ENCODE measurements at places on chromosomes 6 and 20. TPM values are rescaled to one million over a fixed set of nuclear protein-coding genes. Genes with fewer than 3 reads are reported as not detected.

DNA sequence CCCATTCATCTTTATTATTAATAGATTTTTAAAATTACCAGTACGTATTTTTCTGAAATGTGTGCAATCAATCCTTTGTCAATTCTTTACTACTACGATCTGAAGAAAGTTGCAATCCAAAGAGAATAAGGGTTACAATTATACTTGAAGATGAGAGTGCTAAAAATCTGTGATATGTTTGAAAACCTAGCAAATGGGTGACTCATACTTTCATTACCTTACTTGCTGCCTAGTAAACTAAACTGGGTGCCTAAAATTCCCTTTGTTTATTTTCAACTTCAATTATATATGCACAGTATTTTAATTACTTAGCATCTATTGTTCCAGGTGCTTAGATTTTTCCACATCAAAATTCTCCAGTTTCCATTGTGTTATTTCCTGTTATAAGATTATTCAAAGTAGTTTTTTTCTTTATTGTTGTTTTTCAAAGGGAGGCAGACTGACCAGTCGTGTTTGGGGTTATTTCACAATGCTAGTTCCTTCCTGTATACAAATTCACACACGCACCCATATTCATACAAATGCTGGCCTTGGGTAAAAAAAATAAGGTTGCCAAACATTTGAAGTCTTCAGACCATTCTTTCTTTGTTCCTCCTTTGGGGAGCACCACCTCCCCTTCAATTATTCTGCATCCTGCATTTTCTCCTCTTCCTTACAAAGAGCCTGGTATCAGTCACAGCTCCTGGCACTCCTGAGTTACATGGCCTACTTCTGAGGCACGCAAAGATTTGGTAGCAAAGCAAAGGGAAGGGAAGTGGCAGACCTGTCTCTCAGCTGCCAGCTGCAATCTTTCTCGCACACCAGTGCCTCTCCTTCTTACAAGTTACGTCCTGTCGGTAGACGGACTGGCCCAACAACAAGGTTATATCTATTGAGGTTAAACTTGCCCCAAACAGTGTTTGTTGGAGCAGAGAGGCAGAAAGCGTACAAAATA lies 16.2 kb upstream of the FAM135A start:
- DNase-seq = no peak

DNA sequence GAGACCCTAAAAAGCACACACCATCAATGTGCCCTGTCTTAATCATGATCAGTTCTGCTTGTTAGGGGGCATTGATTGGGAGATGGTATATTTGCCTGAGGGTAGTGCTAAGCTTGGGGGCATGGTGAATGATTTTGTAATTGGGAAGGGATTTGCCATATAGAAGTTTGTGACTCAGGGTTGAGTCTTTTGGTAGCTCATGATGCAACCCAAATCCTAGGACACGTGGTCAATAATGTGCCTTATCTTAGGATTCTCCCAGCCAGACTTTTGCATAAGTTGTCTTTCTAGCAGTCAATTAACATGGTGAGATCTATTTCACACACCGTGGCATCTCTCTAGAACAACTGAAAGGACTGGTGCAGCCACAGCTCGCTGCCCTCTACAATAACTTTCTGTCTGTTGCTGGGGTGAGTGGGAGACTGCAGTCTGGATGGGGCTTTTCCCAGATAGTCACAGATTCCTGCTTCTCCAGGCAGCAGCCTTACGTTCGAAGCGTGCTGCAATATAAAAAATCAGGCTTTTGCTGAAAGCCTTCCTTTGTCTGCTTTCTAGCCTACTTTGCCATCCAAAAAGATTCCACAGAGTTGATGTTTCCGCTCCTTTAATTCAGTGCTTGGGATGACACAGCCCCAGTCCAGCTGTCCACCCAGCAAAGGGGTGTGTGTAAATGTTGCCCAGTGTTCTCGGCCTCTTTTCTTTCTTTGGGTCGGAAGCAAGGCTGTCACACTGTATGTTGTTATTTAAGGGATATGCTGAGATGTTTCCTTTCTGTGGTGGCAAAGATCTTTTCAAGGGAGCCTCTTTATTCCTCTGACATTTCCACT lies 58.9 kb downstream of the ID4 start:
- no peak for DNase-seq

DNA sequence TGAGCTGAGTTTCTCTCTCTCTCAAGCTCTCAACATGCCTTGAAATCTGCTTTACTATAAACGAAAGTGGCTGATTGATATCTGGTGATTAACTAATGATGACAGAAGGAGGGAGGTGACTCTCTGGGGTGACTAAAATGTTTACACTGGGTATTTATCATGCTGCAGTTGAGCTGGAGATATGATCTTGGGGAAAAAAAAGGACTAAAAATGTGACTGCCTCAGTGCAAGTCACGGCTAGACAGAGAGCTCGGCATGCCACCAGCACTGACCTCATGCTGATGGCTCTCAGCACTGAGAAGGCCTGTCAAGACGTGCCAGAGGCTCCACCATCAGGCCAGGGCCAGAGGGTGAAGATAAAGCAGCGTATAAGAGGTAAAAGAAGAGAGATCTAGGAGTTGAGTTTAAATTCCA lies 103.1 kb upstream of the SPACA1 start:
- DNase-seq = peak; percentile 70

GRCh38 chr20:25145131-25145530 lies 50.4 kb upstream of the ENTPD6 start:
- no peak for DNase-seq

- DNase-seq = no peak
These were observed 25.4 kb downstream of the ZNF311 start for GRCh38 chr6:28979679-28980078.

DNA sequence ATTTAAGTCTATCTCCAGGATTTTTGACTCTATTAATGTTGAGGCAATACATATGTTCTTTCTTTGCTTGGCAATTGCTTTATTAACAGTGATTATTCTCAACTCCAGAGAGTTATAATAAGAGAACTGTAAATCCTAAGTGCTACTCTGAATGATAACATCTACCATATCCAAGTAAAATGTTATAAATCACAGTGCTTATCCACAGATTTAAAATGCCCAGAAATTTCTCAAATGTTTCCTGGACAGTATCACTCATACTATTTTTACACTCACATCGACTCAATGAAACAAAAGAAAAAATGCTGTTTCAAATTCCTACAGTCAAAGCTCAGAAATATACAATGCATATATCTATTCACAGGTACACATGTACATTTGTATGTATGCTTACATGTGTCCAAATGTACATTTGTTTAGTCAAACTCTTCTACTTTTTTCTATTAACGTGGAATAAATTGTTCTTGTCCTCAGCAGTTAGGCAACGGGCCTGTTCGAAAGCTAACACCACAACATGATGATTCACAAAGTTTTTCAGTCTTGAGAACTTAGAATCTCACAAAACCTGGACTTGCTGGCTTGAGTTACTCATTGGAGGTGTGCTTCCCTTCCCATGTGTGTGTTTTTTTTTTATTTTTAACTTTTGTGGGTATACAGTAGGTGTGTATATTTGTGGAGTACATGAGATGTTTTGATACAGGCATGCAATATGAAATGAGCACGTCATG lies 193.0 kb downstream of the GJA10 start:
- no peak for DNase-seq

GRCh38 chr6:121929301-121929700 lies 470.2 kb upstream of the HSF2 start:
- DNase-seq = no peak

GHRH gene
- not detected for total RNA-seq

PDE7B gene
- total RNA-seq = 1.5 TPM

OOEP gene
- not detected for total RNA-seq

COL10A1 gene
- total RNA-seq = not detected

IYD gene
- 0.95 TPM for total RNA-seq

TPD52L1 gene
- total RNA-seq = 123 TPM

All from lower leg skin (tissue), 4 donors.